ENCODE measurements at places on chromosomes 2 and 18.
A peak's percentile ranks its signal among the peaks of the same experiment; 100 is the strongest.

- no peaks in the 10 kb centered on the region for H3K27me3 ChIP-seq
- H3K4me1 ChIP-seq, result no peaks in the 10 kb centered on the region
- no peaks in the 10 kb centered on the region for H3K36me3 ChIP-seq
- H3K27ac ChIP-seq, result no peak overlapping the region
- DNase-seq, result no peak
These were observed 21.4 kb upstream of the MTA3 start for GRCh38 chr2:42547014-42547413.

DNA sequence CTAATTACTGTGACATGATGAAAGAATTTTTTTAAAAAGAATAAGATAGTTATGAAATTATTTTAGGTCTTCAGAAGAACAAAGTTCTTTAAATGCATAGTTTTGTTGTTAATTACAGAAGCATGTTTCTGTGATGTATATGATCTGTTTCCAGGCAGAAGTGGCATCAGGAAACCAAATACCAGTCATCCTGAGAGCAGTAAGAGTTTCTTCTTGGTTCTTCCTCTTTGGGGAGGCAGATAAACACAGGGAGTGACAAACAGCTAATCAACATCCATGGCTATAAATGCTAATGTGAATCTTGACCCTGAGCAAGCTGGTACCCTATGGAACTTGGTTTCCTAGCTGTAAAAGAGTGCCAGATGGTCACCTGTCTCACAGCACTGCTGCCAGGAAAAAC, 29.2 kb downstream of the WIPF1 start:
- no peak overlapping the region for H3K27ac ChIP-seq
- H3K27me3 ChIP-seq, result no peaks in the 10 kb centered on the region
- DNase-seq, result no peak
- no peaks in the 10 kb centered on the region for H3K4me1 ChIP-seq
- H3K4me3 ChIP-seq, result no peak overlapping the region

- H3K27me3 ChIP-seq, result no peaks in the 10 kb centered on the region
- H3K27ac ChIP-seq, result no peak overlapping the region
- DNase-seq, result no peak
- no peak overlapping the region for H3K4me3 ChIP-seq
These were observed 85.9 kb downstream of the APOB start for GRCh38 chr2:20957788-20958525.

DNA sequence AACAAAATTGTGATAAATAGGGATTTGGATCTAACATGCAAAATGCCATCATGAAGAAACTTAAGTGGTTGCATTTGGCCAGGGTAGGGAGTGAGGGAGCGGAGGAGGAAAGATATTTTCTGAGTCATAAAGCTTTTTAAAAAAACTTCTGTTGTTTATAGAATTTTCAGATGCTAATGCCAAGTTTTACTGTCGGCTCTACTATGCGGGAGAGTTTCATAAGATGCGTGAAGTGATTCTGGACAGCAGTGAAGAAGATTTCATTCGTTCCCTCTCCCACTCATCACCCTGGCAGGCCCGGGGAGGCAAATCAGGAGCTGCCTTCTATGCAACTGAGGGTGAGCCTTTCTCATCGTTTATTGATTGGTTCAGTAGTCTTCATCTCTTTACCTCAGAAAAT, 56.0 kb upstream of the PTH2R start:
- H3K27ac ChIP-seq, result no peak overlapping the region
- peaks cover 4% of the 10 kb centered on the region for H3K36me3 ChIP-seq
- no peaks in the 10 kb centered on the region for H3K4me1 ChIP-seq
- H3K27me3 ChIP-seq, result no peaks in the 10 kb centered on the region

DNA sequence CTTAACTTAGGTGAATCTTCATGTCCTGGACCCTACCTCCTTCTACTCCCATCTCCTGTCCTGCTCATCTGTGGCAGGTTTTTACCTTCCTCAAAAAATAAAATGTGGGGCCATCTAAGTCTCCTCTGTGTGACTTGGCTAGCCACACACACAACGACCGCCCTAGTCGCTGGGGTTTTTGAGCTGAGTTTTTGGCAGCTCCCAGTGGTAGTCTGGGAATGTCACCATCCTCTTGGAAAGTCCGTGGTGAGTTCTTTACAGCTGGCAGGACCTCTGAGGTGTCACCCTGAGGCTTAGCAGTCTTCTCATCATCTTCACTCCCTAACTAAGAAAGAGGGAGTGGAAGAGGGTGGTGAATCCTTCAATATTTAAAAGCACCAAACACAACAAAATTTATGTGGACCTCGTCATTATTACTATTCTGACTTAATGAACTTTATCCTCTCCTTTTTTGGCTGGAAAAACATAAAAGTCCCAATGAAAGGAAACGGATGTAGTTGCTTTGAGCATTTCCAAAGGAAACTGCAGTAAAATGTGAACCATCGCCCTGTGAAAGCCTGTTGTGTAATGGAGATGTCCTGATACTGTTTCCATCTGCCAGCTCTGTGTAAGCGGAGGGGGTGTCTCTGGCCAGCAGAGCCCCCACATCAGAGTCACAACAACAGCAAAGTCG, 78.6 kb downstream of the VAPA start:
- no peak overlapping the region for H3K27ac ChIP-seq
- H3K4me1 ChIP-seq, result no peaks in the 10 kb centered on the region
- H3K36me3 ChIP-seq, result no peaks in the 10 kb centered on the region
- DNase-seq, result no peak
- no peak overlapping the region for H3K4me3 ChIP-seq

DNA sequence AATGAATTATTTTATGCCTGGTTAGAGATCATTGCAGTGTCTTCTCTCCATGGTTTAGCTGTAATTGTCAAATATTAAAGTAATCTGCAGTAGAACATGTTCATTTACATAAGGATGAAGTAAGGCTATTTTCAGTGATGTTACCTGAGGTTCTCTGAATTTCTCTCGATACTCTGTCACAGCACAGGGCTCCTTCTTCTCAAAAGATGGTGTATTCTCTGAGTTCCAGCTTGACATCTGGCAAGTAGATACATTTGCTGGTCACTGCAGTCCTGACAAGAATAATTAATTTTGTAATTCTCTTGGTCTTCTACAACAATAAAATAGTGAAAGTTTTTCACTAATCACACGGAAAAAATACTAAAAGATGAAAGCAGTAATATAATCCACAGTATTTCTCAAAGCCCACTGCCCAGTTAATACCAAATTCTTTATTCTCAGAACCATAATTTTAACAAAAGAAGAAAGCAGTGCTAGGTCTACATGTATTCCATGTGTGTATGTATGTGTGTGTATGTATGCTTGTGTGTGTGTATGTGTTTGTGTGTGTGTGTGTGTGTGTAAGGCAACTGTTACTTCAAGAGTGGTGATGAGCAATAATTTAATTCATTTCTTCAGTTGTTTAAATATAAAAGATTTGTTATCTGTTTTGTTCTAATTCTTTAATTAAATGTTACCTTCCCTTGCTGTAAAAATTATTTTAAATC, 1165.5 kb upstream of the SLC39A10 start:
- no peak overlapping the region for H3K4me3 ChIP-seq
- H3K36me3 ChIP-seq, result no peaks in the 10 kb centered on the region
- no peak for DNase-seq
- no peaks in the 10 kb centered on the region for H3K4me1 ChIP-seq
- no peaks in the 10 kb centered on the region for H3K27me3 ChIP-seq
- no peak overlapping the region for H3K27ac ChIP-seq

- DNase-seq, result no peak
- H3K4me3 ChIP-seq, result no peak overlapping the region
- H3K27me3 ChIP-seq, result no peaks in the 10 kb centered on the region
- no peaks in the 10 kb centered on the region for H3K4me1 ChIP-seq
- no peaks in the 10 kb centered on the region for H3K36me3 ChIP-seq
These were observed 115.8 kb upstream of the SIX3 start for GRCh38 chr2:44825702-44826101.

DNA sequence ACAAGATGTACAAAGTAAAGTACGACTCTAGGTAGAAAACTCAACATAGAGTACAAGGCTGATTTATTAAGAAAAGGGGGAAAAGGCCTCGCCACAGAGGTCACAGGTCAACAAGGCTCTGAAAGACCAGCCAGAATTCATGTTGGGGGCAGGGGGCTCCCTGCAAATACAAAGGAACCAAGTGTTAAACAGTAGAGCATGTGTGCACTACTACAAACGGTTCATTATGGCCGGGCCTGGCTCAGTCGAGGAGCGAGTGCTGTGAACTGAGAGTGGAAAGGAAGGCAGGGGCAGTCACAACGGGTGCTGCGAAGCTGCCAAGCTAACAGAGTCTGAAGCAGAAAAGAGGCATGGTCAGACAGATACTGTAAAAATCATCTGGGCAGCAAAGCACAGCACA, 77.1 kb downstream of the MBOAT2 start:
- no peaks in the 10 kb centered on the region for H3K36me3 ChIP-seq
- no peak for DNase-seq
- H3K4me1 ChIP-seq, result peaks cover 29% of the 10 kb centered on the region
- no peak overlapping the region for H3K27ac ChIP-seq
- no peak overlapping the region for H3K4me3 ChIP-seq

DNA sequence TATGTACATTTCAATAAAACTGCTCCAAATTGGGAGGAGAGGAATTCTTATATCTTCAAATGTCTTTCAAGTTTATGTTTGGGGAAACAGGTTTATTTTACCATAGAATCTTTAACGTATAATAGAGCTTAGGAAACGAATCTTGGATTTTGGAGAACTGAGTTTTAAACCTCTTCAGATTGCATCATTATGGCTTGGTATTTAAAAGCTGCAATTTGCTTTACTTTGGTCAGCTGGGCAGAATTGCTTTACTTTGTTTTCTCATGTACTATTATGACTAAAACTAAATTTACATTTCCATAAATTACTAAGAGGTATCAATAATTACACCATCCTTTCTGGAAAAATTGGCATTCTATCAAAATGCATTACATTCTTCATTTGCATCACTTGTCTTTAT, 54.6 kb downstream of the BAZ2B start:
- H3K4me1 ChIP-seq, result no peaks in the 10 kb centered on the region
- no peaks in the 10 kb centered on the region for H3K27me3 ChIP-seq
- no peaks in the 10 kb centered on the region for H3K36me3 ChIP-seq
- DNase-seq, result no peak
- no peak overlapping the region for H3K27ac ChIP-seq

DNA sequence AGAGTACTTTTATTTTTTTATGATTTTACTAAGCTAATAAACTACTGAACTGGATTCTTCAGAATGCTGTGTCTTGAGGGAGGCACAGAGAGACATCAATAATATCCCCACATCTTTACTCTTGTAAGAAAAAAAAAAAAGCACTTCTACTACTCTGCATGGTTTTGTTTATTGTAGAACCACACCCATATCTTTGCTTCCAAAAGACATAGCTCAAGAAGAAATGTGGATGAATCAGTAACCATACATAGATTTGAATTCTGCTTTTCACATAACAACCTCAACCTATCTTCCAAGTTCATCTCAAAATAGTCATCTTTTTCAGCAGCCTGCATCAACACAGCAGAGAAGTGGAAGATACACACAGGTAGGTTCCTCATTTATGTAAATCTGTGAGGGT, 12.2 kb upstream of the COL5A2 start:
- DNase-seq, result no peak
- no peak overlapping the region for H3K4me3 ChIP-seq

GRCh38 chr18:31042406-31043181, at the start of gene DSC3:
DSC3 (minus strand) TSS chr18:31042742; CDS start chr18:31042660, 82 bp downstream.
- no peaks in the 10 kb centered on the region for H3K4me1 ChIP-seq
- H3K27ac ChIP-seq, result no peak within 1 kb of the TSS
- H3K27me3 ChIP-seq, result no peaks in the 10 kb centered on the region
- no peak within 1 kb of the TSS for H3K4me3 ChIP-seq
- DNase-seq, result no peak

- H3K27me3 ChIP-seq, result no peaks in the 10 kb centered on the region
- H3K4me1 ChIP-seq, result no peaks in the 10 kb centered on the region
- H3K4me3 ChIP-seq, result no peak overlapping the region
- no peak for DNase-seq
- no peak overlapping the region for H3K27ac ChIP-seq
These were observed 21.9 kb downstream of the CARF start for GRCh38 chr2:202933958-202934357.

- H3K4me3 ChIP-seq, result no peak overlapping the region
- no peaks in the 10 kb centered on the region for H3K4me1 ChIP-seq
- no peaks in the 10 kb centered on the region for H3K36me3 ChIP-seq
These were observed 268.2 kb downstream of the RPIA start for GRCh38 chr2:88959480-88960204.

DNA sequence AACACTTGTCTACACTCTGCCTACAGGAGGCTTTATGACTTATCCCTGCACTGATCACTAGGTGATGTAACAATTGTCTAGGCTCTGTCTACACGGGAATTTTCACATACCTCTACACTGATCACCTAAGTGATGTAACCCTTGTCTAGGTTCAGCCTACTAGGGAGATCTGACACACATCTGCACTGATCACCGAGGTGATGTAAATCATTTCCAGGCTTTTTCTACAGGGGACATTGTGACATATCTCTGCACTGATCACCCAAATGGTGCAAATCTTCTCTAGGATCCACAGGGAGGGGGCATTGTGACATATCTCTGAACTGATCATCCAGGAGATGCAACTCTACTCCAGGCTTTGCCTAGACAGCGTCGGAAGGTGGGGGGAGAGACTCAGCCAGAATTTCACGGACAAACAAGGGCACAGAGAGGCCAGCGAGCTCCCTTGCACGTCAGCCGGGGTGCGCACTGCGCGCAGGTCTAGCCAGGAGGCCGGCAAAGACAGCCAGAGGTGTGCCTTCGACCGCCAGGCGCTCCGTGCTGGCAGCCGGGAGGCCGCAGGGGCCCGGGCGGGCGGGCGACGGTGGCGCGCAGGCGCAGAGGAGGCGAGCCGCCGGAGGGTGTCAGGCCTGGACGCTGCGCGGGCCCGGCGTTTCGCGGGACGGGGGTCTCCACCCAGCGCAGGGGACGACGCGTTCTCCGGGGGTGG, 46.9 kb upstream of the USP14 start:
- H3K27me3 ChIP-seq, result no peaks in the 10 kb centered on the region
- H3K27ac ChIP-seq, result peak overlapping the region; percentile 45
- H3K36me3 ChIP-seq, result no peaks in the 10 kb centered on the region
- H3K4me1 ChIP-seq, result 0 out of 2 replicates have a peak, but pooled peaks cover 8% of the 10 kb centered on the region
- DNase-seq, result peak; percentile 78

- H3K27me3 ChIP-seq, result no peaks in the 10 kb centered on the region
- no peaks in the 10 kb centered on the region for H3K4me1 ChIP-seq
These were observed 71.6 kb upstream of the CHRNA1 start for GRCh38 chr2:174835797-174836255.

DNA sequence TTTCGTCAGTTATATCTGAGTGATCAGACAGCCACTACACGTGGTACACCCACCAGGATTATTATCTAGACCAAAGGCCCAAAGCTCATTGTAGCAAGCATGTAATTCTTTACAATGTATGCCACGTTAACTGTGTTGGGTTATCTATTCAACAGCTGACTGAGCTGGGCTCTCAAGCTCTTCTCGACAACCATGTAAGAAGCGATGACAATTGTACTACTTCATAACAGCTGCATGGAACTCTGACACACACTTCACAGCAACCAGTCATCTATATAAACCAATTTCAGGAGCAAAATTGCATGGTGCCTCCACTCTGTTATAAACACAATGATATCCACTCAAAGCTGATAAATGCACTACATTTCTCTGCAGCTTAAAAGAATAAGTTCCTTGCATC, 701.8 kb downstream of the NR4A2 start:
- H3K36me3 ChIP-seq, result no peaks in the 10 kb centered on the region
- no peak for DNase-seq
- no peak overlapping the region for H3K4me3 ChIP-seq
- H3K27ac ChIP-seq, result no peak overlapping the region

GRCh38 chr18:58350526-58350925, 278.4 kb downstream of the ALPK2 start:
- no peak overlapping the region for H3K4me3 ChIP-seq
- H3K4me1 ChIP-seq, result peaks cover 8% of the 10 kb centered on the region
- no peak overlapping the region for H3K27ac ChIP-seq
- H3K36me3 ChIP-seq, result no peaks in the 10 kb centered on the region
- H3K27me3 ChIP-seq, result no peaks in the 10 kb centered on the region

- H3K4me1 ChIP-seq, result no peaks in the 10 kb centered on the region
- DNase-seq, result no peak
- no peaks in the 10 kb centered on the region for H3K27me3 ChIP-seq
These were observed 123.5 kb downstream of the GLI2 start for GRCh38 chr2:120859128-120859527.

All from MM.1S (cell line).